ENCODE measurements at places on chromosomes 1 and 21.

DNA sequence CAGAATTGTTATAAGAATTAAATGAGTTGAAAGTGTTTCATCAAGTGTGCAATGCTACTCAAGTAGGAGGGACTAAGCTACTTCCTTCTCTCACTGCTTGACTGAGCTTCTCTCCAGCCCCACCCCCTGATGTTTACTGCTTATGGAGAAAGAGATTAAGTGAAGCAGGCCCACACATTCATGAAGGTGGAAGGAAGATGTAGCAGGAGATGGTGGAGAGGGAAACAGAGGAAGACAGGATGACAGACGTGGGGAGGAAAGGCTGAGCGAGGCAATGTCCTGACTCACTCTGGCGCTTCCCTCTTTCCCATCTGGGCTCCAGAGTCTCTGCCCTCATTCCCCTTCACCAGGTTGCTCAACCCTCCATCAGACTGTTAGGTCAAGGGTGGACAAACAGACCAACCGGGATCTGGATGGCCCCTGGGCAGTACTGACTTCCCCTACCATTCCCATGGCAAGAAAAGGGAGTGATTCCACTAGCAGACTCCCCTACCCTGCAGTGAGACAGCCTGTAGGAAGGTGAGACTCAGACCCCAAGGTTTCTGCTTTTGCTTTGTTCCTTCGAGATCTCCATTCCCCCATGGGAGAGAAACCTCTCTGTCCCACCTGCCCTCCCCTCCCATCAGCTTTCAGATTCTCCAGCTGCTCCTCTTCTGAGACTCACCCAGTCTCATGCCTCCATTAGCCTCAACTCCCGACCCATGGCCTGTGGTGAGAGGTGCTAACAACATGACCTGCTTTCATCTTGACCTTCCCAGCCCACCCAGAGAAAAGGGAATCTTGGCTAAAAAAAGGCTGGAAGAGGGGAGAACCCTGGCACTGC lies 3.1 kb upstream of the ARHGEF2 start:
- no peak for DNase-seq

GRCh38 chr1:73065339-73066041 lies 783.2 kb upstream of the NEGR1 start:
- DNase-seq, result no peak

DNA sequence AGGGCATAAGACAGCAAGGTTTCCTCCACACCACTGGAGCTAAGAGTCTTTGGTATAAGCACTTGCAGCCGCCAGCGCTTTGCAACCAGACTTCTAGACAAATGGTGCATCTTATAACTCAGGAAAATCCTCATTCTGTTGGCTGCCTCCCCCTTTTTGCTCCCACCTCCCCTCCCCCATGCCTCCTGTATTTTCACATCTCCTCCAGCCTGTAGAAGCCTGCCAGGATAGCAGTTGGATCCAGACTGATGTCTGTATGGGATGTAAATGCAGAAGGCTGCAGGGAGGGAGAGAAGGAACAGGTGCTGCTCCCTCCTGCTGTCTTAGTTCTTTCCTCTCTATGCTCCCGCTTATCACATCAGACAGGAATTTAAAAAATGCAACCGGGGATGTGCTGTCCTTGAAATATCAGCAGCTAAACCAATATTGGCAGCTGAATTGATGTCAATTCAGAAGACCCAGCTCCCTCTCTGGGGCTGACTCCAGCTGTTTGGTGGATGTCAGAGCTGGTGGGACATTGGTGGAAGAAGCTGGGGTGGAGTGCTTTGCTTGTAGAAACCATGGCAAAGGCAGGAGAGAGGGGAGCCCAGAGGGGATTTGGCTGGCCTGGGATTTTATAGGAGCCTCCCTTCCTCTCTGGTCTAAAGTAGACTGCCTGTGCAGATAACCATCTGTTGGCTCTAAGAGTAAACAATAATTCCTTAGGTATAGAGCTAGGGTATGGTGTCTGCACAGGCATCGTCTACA lies 53.5 kb downstream of the NFASC start:
- DNase-seq, result no peak

- no peak for DNase-seq
Measured at GRCh38 chr1:162626094-162626493, 6.2 kb upstream of the DDR2 start.

All from activated gamma-delta T cell treated with Interleukin-2 at 50 U/mL for 16 hours (primary cell).